PC-9 (cell line): ENCODE measurements at places on chromosomes 11 and 22. TPM values are rescaled to one million over a fixed set of nuclear protein-coding genes. Genes with fewer than 3 reads are reported as not detected.

- DNase-seq = no peak
These were observed 2.2 kb downstream of the RNF185 start for GRCh38 chr22:31162015-31162765.

MS4A12 gene
- not detected in 2 replicates for total RNA-seq

- no peak for DNase-seq
These were observed 288.1 kb upstream of the SORL1-AS1 start for GRCh38 chr11:121740902-121741301.

- DNase-seq = no peak
These were observed 37.5 kb downstream of the KIRREL3 start for GRCh38 chr11:126963115-126963514.

CHEK1 gene
- total RNA-seq = 36.5 and 39.8 TPM in 2 replicates

DNA sequence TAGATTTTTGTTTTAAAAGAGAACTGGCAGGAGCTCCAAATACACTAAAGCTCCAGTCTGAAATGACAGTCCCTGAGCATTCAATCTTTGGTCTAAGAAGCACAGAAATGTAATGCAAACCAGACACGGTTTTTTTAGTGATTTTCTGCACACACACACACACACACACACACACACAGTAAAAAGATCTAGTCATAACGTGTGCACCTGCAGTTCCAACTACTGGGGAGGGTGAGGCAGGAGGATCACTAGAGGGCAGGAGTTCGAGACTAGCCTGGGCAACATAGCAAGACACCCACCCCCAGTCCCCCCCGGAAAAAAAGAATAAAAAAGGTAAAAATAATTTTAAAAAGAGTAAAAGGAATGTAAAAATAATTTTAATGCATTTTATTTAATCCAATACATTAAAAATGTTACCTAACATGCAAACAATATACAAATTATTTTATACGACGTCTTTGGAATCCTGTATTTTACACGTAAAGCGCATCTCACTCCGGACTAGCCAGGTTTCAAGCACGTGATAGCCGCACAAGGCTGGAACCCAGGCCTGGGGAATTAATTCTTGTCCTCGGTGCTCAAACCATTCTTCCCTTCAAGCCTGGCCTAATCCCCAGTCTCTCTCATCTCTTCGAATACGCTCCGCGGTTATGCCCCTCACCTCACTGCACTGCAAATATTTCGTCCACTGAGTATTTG, 762 bp upstream of the TBC1D22A start:
- DNase-seq = no peak

DCDC1 gene
- total RNA-seq = 1.5 and 2.2 TPM in 2 replicates

DNA sequence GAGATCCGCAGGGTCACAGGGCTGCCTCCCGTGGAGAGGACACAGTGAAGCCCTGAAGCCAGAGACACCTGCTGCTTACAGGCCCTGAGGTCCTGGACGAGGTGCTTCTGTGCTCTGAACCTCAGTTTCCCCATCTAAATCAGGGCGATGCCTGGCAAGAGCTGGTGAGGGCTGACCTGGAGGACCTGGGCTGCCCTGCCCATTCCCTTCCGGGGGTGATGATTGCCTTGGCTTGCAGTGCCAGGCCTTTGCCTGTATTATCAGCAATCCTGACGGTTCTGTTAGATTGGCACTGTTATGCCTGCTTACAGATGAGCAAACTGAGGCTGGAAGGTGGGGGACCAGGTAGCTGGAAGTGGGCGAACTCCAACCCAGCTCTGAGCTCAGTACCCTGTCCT, 7.8 kb upstream of the GTSE1 start:
- no peak for DNase-seq

DNA sequence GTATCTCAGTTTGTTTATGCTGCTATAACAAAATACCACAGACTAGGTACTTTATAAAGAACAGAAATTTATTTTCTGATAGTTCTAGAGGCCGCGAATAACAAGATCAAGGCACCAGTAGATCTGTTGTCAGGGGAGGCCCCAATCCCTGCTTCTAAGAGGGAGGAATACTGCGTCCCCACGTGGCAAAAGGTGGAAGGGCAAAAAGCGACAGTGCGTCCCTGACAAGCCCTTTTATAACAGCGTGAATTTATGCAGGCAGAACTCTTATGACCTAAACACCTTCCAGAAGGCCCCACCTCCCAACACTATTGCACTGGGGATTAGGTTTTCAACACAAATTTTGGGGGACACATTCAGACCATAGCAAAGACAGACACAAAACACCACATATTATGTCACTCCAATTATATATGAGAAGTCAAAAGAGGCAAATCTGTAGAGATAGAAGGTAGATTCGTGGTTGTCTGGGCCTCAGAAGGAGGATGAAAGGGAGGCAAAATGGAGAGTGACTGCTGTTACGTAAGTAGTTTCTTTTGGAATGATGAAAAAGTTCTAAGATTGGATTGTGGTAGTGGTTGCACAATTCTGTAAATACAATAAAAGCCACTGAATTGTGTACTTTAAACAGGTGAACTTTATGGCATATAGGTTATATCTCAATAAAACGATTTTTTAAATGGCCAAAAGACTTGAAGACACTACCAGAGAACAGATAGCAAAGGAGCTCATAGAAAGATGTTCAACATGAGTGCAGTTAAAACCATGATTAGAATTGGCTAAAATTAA, 30.1 kb upstream of the TNRC6B start:
- no peak for DNase-seq

- DNase-seq = no peak
These were observed 18.2 kb downstream of the ZBTB16 start for GRCh38 chr11:114077482-114078305.

- no peak for DNase-seq
These were observed 8.1 kb downstream of the ZFP91 start for GRCh38 chr11:58586998-58587397.

GRCh38 chr11:121575963-121576290, 123.2 kb upstream of the SORL1-AS1 start:
- DNase-seq = no peak
